ENCODE measurements at places on chromosomes 3 and 15.

DNA sequence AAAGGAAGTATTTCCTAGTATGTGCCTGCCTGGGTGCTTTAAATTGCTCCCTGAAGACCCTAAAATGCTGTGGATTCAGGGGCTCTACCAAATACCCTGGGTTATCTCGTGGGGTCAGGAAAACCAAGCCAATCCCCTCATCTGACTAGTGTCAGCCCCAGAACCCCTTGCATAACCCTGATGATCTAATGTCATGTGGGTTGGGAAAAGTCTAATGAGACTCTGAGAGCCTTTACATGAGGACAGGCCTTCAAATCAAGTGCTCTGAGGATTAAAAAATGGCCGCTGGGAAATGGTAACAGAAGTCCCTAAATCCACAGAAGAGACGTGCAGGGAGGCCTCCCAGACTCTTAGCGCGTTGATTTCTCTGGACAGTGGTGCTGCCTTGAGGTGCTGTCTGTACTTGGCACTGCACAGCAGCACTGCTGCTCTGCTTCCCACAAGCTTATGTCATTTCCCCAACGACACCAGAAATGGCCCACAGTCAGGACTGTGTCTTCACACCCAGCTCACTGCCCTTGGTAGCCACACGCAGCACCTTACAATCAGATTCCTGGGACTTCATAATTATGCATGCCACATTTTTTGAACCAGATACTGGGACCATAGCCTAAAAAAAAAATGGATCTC lies 16.6 kb downstream of the EIF4E3 start:
- DNase-seq = no peak

DNA sequence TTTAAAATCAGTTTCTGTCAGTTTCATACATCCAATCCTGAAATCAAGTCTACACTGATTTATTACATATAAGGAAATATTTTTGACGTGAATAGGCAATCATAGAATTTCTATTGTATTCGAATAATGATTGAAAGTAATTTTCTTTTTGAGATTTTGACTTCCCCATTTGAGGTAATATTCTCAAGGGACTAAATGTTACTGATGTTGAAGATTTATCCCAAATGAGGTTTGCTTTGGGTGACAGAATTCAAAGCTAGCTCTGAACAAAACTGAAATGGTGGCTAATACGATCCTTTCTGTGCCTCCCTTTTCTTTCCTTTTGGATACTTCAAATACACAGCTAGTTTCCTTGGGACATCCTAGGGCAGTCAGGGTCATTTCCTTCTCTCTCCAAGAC lies 12.9 kb upstream of the CNBP start:
- no peak for DNase-seq

- no peak for DNase-seq
Observed at GRCh38 chr3:128173849-128174248, 20.6 kb downstream of the EEFSEC start.

DNA sequence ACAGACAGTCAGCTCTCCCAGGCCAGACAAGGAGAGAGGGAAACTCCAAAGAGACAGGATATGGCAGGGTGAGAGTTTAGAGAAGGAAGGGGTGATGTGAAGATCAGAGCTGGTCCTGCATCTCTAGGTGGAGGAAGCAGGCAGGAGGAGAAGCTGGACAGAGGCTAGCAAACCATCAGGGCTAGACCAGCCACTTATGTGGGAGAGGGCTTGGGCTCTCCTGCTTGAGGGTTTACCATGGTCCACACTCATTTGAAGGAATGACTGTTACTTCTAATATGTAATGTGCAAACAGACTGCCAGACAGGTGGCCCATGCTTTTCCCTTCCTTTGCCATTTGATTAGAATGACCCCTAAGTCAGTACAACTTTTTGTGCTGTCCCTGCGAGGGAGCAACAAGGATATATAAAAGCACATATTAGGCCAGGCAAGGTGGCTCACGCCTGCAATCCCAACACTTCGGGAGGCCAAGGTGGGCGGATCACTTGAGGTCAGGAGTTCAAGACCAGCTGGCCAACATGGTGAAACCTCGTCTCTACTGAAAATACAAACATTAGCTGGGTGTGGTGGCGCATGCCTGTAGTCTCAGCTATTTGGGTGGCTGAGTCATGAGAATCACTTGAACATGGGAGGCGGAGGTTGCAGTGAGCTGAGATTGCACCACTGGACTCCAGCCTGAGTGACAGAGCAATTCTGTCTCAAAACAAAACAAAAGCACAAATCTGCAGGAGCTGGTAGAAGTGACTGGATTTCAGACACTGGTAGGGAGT lies 41.0 kb upstream of the MANF start:
- DNase-seq = no peak

DNA sequence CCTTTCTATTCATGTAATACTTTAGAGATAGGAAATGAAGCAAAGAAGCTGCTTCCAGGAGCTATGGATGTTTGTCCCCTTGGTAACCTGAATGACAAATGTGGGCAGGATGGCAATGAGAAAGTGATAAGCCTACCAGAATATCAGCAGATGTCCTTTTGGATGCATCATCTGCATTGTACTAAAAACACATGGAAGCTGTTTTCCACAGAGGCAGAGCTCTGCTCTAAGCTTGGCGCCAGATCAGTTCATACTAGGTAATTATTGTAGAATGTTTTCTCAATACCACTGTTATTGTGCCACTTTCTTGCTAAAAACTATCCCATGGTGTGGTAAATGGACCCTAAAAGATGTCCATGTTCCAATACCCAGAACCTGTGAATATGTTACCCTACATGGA lies 100.2 kb downstream of the DTWD1 start:
- no peak for DNase-seq

- DNase-seq = no peak
Observed at GRCh38 chr3:50539356-50540286, 27.9 kb downstream of the C3orf18 start.

DNA sequence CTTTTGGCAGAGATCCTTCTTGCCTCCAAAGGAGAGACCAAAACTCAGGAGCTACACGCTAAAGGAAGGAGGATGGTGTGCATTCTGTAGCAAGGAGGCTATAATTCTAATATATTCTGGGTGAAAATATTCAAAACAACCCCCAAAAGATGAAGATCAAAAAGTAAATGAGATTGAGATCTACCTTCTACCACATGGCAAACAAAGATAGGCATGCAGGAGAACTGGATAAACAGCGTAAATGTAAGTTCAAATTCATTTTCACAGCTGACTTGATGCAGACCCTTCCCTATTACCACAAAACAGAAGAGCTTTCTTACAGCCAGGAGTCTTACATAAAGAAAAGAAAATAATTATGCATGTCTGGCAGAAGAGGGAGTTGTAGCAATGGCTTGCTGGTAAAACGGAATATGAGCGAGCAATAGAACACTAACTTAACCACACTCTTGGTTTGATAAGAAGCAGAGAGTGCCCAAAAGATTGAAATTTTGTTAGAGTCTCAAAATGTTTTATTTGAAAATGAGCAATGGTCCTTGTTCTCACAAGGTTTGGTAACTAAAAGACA lies 272.7 kb downstream of the MECOM start:
- DNase-seq = no peak

DNA sequence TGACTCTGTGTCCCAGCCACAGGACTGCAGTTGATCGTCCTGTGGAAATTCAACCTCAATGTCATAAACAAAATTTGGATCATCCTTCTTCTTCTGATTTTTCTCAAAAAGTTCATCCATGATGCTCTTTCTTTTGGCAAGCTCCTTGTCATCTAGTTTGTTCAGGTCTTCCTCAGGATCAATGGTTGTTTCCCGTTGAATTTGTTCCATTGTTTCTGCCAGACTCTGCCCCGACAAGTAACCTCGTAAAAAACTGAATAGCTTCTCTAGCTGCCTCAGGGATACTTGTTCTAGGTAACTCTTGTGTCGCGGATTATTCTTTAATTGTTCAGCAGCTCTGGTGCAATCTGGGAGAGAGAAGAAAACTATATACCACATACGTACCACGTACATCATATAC lies 4.5 kb downstream of the CEP19 start:
- no peak for DNase-seq

DNA sequence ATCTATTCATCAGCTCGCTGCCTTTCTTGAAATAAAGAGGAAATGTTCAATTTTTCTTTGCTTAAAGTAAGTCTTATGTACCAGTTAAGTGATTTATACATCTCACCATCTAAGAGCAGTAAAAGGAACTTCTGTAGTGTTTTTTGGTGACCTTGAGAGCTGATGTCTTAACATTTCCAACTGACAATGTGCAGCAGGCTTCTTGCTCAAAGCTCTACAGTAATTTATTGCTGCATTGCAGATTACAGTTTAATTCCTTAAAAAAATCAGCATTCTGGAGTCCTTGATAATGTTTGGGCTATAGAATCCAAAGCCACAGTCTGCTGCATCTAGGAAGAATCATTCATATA lies 61.6 kb downstream of the DIPK2A start:
- DNase-seq = no peak

GRCh38 chr3:134325061-134325705 lies 49.1 kb downstream of the AMOTL2 start:
- DNase-seq = no peak

GRCh38 chr3:77392181-77392580 lies 352.3 kb downstream of the ROBO2 start:
- DNase-seq = no peak

- no peak for DNase-seq
Observed at GRCh38 chr15:43795197-43795596, 3.1 kb downstream of the SERF2 start.

- peak; percentile 24 for DNase-seq
Observed at GRCh38 chr3:42502429-42503250, at the start of gene VIPR1. VIPR1 (plus strand) TSS chr3:42502643; CDS start chr3:42502736, 93 bp downstream.

- DNase-seq = no peak
Observed at GRCh38 chr3:5155241-5155640, 32.3 kb upstream of the EDEM1 start.

- DNase-seq = no peak
Observed at GRCh38 chr3:4493941-4494894, 1.1 kb downstream of the ITPR1 start.

DNA sequence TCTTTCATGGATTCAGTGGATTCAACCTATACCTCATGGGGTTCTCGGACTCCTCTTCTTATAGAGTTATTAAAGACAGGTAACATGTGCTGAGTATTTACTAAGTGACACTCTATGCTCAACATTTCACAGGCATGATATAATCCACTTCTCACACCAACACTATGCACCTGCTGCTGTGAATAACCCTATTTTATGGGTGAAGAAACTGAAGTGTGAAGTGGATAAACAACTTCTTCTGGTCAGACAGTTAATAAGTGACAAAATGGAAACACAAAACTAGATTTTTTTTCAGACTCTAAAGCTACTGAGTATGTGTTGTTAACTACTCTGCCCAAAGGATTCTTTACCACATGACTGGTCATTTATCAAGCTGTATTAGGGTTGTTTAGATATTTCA lies 403.5 kb downstream of the DIPK2A start:
- DNase-seq = no peak

- DNase-seq = no peak
Observed at GRCh38 chr3:193016437-193016901, 98.8 kb upstream of the MB21D2 start.

- DNase-seq = no peak
Observed at GRCh38 chr15:39651295-39651694, 70.4 kb downstream of the THBS1 start.

DNA sequence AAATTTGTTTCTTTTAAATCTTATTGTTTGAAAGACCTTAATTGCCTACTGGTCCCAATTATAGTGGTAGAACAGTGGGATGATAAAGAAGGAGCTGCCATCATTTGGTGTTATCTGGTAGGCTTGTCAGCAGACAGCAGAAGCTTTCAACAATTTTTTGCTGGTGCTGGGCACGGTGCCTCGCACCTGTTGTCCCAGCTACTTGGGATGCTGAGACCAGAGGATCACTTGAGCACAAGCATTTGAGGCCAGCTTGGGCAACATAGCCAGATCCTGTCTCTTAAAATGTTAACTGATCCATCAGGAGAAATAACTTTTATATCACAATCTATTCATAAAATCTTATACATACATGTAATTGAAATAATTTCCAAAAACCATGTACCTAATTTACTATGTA lies 36.0 kb downstream of the SENP5 start:
- DNase-seq = no peak

- DNase-seq = no peak
Observed at GRCh38 chr3:157093096-157093495, 66.9 kb downstream of the CCNL1 start.

DNA sequence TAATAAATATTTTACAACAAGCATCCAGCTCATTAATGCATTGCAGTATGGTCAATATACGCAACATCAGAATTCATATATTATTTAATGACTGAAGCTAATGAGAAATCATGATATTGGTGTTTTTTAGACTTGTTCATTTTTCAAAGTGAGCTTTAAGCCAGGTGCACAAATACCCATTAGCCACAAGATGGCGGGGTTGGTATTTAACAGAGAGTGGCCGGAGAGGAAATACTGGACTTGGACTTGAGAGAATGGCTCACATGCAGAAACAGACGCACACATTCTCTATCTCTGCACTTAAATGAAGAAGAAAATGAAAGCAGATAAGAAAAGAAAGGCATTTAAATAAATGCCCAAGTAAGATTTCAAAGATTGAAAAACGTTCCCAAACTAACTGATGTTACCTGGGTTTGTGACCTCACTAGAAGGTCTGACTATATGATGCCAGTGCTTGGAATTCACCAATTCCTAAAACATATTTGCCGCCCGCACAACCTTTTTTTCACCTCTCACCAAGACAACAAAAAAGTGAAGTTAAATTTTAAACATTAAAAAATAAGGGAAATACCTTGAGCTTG lies 21.2 kb upstream of the CRBN start:
- DNase-seq = no peak

DNA sequence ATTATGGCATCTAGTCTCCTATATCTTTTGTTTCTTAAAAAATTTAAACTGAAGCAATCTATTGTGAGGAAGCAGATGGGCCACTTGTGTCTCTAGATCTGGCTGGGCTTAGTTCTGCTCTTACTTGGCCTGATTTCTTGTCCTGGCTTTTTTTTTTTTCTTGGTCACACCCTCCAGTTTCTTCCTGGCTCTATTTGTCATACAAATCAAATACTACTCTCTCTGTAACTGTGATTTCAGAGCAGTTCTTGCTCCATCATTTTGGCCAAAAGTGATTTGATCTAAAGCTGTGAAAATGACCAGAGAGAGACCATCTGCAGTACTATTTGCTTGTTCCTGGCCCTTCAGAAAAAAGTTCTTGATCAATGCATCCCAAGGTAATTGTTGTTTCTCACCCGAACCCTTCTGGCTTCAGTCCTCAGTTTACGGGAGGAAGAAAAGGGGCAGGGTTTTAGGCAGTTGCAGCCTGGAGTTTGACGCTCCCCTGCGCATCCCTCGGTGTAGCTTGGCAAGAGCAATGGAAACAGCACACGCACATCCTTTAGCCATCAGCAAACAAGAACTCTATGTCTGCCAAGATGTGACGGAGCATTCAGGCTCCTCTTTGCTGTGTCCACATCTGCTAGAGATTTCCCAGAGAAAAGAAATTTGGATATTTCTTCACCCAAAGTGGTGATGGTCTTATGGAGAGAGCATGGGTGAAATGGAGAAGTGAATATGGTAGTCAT lies 31.6 kb downstream of the CHST2 start:
- no peak for DNase-seq

GRCh38 chr3:160140756-160141155 lies 84.5 kb upstream of the C3orf80 start:
- DNase-seq = no peak

Measured in esophagus squamous epithelium (tissue), 5 donors.